Stimulated activated naive CD8-positive, alpha-beta T cell treated with anti-CD3 and anti-CD28 coated beads, Interleukin-15, amount 100 ng/mL, for 72 hours (primary cell): ENCODE measurements at places on chromosomes 3 and 15.

DNA sequence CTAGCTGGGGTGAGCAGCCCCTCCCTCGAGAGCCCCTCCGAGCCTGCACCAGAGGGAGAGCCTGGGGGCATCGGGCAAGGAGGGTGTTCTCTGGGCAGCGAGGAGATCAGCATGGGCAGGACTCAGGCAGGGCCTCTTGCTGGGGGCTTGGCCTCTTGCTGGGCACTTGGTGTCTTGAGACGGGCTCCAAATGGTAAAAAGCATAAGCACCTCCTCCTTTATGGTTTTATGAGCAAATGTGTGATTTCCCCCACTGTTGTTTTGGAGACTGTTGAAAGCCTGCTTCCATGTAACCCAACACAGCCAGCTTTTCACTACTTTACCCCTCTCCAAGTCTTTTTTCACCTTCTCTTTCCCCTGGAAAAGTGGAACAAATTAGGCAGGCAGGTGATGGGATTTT is 239.3 kb downstream of the TLE3 start:
- DNase-seq = no peak

DNA sequence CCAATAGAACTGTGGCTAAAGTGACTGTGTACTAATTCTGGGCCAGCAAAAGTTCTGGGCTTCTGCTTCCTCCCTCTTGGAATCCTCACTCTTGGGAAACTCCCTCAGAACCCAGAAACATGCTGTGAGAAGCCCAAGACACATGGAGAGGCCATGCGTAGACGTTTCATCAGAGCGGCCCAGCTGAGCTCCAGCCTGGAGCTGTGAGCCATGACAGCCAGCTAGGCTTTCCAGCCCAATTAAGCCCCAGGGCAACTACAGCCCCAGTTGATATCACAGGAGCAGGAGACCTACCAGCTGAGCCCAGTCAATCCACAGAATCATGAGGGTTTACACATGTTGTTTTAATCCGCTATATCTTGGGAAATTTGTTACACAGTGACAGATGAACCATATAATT is 43.6 kb upstream of the CNOT10 start:
- no peak for DNase-seq

DNA sequence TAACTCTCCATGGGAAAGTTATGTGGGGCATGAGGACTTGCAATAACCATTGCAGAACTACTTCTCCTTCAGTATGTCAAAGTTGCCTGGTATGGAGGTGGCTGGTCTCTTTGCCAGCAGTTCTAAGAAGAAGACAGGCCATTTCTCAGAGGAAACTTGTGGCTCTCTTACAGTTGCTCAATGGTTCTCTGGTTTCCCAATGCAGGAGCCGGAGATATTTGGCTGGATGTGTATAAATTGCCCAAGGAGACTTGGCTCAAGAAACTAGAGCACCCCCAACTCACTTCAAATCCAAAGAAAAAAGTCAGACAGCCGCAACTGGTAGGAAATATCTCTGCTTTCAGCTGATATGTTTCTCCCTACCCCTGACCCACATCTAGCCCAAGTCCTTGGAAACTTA is 24.2 kb downstream of the WDR93 start:
- DNase-seq = no peak

DNA sequence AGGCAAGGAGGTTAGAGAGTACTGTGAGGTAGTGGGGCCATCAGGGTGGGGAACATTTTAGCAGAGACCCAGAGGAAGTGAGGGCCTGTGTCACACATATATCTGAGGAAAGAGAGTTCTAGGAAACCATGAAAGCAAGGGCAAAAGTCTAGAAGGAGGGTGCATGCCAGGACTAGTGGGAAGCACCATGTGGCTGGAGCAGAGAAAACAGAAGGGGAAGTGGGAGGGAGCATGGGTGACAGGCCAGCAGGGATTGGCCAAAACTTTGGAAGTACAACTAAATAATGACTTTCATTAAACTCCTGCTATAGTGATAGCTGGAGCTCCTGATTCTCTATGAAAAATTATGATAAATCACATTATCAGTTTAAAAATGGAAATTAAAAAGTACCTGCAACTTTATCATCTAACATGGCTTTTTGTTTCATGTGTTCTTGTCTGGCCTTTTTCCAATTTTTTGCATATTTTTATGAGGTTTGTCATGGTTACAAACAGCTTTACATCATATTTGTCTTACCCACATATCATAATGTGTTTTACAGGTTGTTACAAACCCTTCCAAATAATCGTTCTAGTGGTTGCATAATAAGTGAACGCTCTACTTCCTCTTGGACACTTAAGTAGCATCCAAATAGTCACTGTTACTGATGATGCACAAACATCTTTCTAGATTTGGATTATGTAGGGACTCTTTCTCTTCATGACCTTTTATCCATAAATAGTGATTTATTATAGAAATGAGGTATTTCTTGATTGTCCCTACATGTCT is 168.3 kb downstream of the NEK10 start:
- no peak for DNase-seq

GRCh38 chr3:135050536-135050935 is 255.5 kb downstream of the EPHB1 start:
- no peak for DNase-seq

DNA sequence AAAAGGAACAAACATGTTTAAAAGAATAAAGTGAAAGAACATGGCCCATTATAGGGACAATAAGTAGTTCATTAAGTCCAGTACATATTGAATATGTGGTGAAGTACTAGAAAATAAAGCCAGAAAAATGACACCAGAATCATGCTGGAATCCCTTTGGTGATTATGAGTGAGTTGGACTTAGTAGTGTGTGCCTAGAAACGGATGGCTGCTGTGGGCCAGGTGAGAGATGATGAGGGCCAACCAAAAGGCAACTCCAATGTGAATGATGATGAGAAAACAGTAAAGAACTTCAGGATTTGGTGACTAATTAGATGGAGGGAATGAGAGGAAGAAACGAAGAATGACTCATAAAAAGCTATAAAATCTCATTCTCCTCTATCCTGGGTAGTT is 3.3 kb downstream of the CRYGS start:
- no peak for DNase-seq

DNA sequence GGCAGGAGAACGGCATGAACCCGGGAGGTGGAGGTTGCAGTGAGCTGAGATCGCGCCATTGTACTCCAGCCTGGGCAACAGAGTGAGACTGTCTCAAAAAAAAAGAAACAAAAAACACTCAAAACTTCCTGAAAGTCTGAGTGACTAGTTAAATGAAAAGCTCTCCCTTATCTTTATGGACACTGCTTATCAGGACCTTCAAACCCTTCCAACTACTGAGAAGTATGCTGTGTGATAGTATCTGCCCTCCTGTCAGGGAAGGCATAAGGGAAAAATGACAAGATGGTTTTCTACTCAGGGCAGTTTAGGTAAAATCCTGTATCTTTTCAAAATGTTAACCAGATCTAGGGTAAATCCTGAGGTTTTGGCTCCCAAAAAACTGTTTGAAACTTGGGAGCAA is 21.8 kb downstream of the EMC7 start:
- DNase-seq = no peak

DNA sequence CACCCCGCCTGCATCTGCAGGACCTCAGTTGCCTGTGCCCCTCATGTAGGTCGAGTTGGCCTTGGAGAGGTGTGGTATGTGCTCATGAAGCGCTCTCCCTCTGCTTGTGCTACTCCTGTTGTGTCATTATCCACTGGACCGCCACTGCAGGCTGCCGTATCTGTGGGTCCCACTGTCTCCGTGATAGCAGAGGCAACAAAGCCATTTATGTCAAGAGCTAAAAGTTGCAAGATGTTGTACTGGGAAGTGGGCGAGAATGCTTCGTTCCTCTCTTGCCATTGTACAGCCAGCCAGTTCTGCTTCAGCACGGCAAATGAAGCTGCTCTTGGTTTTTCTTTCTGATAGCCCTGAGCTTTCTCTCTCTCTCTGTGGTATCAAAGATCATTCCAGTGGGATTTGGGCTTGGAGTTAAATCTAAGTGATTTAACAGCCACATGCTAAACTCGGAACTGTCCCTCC is 89.0 kb downstream of the TMEM212 start:
- no peak for DNase-seq

GRCh38 chr3:107112356-107112755 is 264.9 kb upstream of the CCDC54 start:
- no peak for DNase-seq

DNA sequence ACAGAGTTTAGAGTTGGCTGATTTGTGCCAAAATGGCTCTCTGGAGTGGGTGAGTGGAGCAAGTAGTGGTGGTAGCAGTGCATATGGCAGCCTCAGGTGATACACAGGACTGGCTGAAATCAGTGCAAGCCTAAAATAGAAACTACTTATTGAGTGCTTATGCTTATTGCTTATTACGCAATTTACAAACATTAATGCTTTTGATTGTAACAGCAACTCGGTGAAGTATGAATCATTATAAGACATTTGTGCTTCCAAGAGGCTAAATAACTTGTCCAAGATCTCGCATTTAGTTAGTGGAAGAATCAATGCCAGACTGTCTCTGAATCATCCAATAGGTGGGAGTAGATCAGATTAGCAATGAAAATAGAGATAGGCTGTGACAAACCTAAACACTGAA is 353.8 kb downstream of the NAALADL2 start:
- DNase-seq = no peak

DNA sequence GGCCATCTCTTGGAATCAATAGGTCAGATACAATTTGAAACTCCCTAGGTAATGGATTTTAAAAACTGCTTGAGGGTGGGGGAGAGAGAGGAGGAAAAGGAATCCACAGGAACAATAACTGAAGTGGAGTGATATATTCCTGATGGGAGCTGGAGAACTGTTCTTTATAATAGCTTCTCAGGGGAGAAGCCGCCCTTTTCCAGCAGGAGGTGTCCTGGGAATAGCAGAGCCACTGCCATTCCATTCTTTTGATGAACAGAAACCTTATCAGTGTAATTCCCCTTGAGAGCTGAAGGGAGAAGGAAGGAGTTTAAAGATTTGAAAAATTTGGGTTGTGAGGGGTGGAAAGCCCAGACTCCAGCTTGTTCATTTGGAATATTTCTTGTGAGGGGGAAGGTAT is 504.9 kb upstream of the DPH6 start:
- no peak for DNase-seq

DNA sequence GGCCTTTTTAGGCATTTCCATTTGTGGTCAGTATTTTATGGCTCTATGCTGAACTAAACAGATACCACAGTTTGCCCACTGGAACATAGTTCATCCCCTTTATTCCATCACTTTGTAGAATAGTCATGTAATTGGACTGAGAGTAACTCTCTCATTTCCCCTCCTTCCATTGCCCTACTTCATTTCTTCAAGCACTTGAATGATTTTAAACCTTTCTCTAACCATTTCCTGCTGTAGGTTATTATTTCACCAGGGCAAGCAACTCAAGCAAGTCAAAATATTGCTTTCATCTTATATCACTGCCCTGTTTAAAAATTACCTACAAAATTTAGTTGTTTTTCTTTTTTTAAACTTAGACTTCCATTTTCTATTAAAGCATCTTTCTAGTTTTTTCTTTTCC is 177.0 kb downstream of the RAP2B start:
- no peak for DNase-seq

DNA sequence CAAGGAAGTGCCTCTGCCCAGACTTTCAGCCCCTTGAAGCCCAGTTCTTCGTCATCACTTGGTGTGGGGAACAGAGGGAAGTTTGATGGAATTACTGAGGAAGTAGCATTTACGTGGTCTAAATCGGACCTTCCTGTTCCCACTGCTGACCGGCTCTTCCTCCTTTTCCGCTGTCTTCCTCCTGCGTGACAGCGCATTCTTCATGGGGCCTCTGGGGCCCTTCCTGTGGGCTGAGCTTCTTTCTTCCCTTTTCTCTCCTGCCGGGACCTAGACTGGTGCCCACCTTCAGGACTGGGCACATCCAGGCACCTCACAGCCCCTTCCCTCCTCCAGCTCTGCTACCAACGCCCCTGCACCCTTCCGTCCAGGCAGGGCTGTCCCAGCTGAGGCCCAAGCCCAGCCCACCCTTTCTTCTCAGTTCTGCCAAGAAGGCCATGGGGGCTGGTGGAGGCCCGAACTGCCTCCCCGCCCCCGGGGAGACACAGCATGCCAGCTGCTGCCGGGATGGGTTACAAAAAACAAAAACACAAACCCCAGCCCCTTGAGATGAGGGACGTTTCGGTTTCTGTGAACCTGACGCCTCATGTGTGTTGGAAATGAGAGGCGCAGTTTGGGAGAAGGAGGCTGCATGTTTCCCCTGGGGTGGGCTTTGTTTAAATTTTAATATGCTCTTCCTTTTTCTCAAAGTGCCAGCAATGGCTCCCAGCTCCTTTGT is 19.1 kb downstream of the ZNF710 start:
- no peak for DNase-seq

GRCh38 chr3:189122110-189122509 is 49.7 kb upstream of the TPRG1 start:
- DNase-seq = no peak

GRCh38 chr3:139310474-139310933 is 33.3 kb upstream of the MRPS22 start:
- no peak for DNase-seq

DNA sequence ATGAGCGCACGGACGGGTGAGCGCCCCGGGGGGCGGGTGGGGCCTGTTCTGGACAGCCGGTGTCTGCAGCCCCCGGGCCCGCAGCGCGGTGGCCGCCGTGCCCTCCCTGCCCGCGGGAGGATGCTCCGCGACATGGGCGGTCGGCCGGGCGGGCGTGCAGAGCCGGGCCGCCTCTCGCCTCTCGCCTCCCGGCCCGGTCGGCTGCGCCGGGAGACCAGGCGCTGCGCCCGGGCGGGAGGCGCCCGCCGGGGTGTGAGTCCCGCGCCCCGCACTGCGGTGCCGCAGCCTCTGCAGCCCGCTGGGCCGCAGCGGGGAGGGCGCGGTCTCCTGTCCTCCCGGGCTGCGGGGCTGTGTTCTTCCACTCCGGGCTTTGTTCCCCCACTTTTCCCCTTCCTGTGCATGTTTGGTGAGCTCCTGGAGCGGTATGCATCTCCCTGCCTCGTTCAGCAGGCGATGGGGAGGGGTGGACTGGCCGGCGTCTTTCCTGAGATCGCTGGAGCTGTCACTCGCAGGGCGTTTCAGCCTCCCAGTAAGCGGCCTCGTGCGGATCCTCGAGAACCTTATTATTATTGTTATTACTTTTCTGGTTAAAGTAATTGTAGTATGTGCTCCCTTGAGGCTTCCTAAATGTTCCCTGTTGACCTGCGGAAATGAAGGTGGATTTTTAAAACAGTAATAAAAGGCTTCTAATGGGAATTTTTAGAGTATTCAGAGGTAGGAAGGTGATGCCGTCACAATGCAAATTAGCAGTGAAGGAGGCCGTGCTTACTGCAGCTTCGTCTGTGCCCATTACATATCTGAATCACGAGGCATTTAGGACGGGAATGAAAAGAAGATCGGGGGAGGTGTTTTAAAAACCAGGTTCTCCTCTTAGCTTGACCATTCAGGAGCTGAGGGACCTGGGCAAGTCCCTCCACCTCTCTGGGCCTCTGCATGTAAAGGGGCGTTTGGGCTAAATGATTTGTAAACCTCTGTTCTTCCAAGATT is 593 bp downstream of the TMOD2 start:
- no peak for DNase-seq

- DNase-seq = no peak
Observed at GRCh38 chr3:10614168-10614567, 108.8 kb upstream of the ATP2B2 start.

DNA sequence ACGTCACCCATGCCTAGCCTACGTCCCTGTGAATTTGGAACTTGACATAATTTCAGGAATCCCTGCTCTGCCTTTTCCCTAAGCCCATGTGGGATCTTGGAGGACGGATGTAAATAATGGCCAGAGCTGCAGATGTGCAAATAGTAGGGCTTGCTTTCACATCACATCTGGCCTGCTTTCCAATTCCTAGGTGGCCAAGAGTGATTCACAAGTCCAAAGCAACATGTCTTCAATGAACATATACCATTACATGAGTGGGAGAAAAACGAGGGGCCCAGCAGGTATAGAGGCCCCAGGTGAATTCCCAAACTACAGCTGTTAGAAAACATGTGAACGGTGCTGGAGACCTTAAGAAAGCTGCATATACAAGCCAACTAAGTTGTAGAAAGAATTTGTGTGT is 214.6 kb downstream of the MAGI1 start:
- DNase-seq = no peak
